Naive B cell (primary cell): ENCODE measurements at places on chromosomes 7 and 10. TPM values are rescaled to one million over a fixed set of nuclear protein-coding genes. Genes with fewer than 3 reads are reported as not detected.

The PILRA gene
- 0.53 TPM for polyA plus RNA-seq

The GDF2 gene
- polyA plus RNA-seq: not detected

The KCNMA1 gene
- not detected for polyA plus RNA-seq

The ATP5F1C gene
- polyA plus RNA-seq: 322 TPM

The FAM25G gene
- polyA plus RNA-seq: not detected

The KLHDC10 gene
- polyA plus RNA-seq: 4.4 TPM

The SYNPO2L gene
- not detected for polyA plus RNA-seq

The GIMAP6 gene
- polyA plus RNA-seq: 0.31 TPM

The TAC1 gene
- polyA plus RNA-seq: not detected

The RADIL gene
- polyA plus RNA-seq: not detected

The ASB13 gene
- polyA plus RNA-seq: 6.7 TPM

The FAM131B gene
- polyA plus RNA-seq: not detected

The IL15RA gene
- 2.3 TPM for polyA plus RNA-seq

GRCh38 chr10:114031073-114031972 is 12.3 kb upstream of the ADRB1 start:
- H3K27ac ChIP-seq: no peak overlapping the region
- H3K4me1 ChIP-seq: no peaks in the 10 kb centered on the region
- no peak for DNase-seq
- H3K36me3 ChIP-seq: no peaks in the 10 kb centered on the region
- H3K27me3 ChIP-seq: peaks cover 5% of the 10 kb centered on the region
- H3K4me3 ChIP-seq: no peak overlapping the region

DNA sequence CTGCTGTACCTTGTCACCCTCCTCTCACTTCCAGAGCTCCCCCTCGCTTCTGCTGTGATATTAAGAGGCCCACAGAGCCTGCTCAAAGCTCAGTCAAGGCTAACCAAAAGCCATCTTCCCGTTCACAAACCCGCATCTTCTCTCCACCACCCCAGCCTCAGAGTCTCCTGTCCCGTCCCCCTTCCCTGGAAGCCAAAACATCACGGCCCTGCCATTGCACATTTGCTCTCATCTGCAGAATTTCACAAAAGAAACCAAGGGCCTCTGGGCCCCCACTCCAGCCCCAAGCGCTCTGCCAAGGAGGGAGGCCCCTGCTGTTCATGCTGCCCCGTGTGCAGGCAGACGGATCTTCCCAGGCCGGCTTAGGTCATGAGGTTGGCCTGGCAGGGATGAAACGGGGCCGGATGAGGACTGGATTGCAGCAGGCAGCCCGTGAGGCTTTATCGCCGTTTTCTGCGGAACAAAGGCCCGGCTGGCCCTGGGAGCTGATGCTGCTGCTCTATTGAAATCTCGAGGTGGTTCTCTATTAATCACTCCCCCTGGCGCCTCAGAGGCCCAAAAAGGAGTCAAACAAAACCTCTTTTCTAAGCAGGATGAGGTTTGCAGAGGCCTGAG is 31.6 kb upstream of the FOXK1 start:
- H3K36me3 ChIP-seq: no peaks in the 10 kb centered on the region
- peak overlapping the region; percentile 57 for H3K27ac ChIP-seq
- H3K4me1 ChIP-seq: no peaks in the 10 kb centered on the region
- DNase-seq: no peak

DNA sequence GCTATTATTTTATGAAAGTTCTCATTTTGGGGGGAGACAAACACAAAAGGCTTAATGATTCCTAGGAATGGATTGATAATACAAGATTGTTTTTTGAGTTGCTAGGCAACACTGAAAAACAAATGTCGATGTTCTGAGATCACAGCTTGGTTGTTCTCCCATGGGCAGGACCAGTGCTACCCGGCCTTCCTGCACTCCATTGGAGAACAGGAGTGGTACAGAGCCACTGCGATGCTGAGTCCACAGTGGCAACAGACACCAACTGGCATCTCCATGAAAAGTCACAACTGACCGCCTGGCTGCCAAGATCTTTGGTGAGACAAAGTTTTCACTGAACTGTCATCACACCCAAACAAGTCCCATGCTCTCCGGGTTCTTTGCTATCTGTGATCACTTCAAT is 68.9 kb upstream of the NMT2 start:
- peak overlapping the region; percentile 91 for H3K27ac ChIP-seq
- no peaks in the 10 kb centered on the region for H3K36me3 ChIP-seq
- no peak for DNase-seq
- no peaks in the 10 kb centered on the region for H3K27me3 ChIP-seq

- peaks cover 25% of the 10 kb centered on the region for H3K4me1 ChIP-seq
- no peak overlapping the region for H3K4me3 ChIP-seq
- peak overlapping the region; percentile 17 for H3K27ac ChIP-seq
- peaks cover 46% of the 10 kb centered on the region for H3K36me3 ChIP-seq
- H3K27me3 ChIP-seq: no peaks in the 10 kb centered on the region
Measured at GRCh38 chr10:48336978-48337599, 30.6 kb downstream of the MAPK8 start.

DNA sequence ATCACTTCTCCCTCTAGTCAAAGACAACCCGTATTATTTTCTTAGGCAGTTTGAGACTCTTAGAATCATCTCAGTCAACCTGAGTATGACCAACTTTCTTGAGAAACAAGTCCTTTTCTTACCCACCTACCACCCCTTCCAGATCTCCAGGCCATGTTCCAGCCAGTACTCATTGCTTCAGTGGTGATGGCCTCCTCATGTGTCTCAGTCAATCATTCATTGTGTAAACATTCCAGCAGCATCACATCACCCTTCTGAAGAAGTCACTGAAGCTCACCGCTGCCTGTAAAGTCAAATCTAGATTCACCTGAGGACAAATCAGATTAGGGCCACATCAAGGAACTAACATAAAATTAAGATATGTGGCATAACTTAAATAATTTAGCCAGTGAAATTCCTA is 467.2 kb upstream of the NRP1 start:
- no peak overlapping the region for H3K4me3 ChIP-seq
- H3K4me1 ChIP-seq: no peaks in the 10 kb centered on the region
- DNase-seq: no peak
- H3K27ac ChIP-seq: no peak overlapping the region
- H3K27me3 ChIP-seq: no peaks in the 10 kb centered on the region

DNA sequence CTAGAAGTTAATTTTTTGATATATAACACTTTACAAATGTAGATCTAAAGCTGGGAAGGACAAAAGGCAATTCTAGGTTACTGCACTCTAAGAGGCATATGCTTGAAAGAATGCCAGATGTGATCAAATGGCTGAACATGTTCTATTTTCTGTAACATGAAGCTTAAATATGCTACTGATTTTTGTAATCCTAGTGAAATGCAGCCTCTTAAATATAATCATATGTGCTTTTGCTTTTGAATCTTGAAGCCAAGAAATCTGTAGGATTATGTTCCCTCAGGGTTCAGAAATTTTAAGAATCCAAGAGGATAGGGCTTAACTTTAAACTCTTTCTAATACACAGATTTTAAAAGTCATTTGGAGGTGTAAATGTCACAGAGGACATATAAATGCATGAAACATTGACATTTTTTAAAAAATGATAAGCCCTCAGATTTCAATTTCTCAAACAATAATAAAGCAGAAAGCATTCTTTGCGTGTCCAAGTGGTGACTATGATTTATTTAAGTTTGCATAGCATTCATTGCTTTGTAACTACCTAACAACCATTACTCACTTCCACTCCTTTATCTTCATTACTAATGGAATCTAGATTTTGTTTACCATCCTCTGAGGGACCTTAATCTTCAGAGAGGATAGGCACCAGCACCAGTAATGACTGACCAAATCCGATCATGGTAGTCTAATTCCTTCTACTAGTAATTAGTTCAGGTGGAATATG is 170.4 kb downstream of the MAGI2 start:
- H3K4me3 ChIP-seq: no peak overlapping the region
- no peaks in the 10 kb centered on the region for H3K36me3 ChIP-seq
- no peak overlapping the region for H3K27ac ChIP-seq
- H3K4me1 ChIP-seq: no peaks in the 10 kb centered on the region
- no peaks in the 10 kb centered on the region for H3K27me3 ChIP-seq

DNA sequence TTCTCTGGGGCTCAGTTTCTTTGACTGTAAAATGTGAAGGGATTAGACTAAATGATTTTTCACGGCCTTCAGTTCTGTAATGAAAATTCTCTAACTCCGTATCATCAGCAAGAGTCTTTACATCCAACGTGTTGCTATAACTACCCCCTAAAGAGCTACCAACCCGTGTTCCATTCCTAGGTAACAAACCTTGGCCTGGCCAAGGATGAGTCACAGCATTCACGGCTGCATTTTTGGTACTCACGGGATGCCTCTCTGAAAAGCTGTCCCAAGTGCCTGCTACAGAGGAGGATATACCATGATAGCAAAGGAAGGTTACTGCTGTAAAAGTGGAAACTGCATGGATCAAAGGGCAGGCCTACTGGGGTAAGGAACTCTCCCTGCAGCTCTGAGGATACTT is 5.9 kb downstream of the LRRC4 start:
- peaks cover 17% of the 10 kb centered on the region for H3K36me3 ChIP-seq
- no peak for DNase-seq
- no peak overlapping the region for H3K4me3 ChIP-seq
- peaks cover 6% of the 10 kb centered on the region for H3K27me3 ChIP-seq
- H3K4me1 ChIP-seq: peaks cover 20% of the 10 kb centered on the region

GRCh38 chr7:33423646-33424020 is 294.3 kb downstream of the BBS9 start:
- H3K27me3 ChIP-seq: no peaks in the 10 kb centered on the region
- H3K4me1 ChIP-seq: peaks cover 8% of the 10 kb centered on the region
- peak; percentile 7 for DNase-seq

- peak within 1 kb of the TSS; percentile 75 for H3K4me3 ChIP-seq
- H3K36me3 ChIP-seq: no peaks in the 10 kb centered on the region
- peaks cover 13% of the 10 kb centered on the region for H3K4me1 ChIP-seq
- H3K27ac ChIP-seq: no peak within 1 kb of the TSS
- no peak for DNase-seq
- H3K27me3 ChIP-seq: peaks cover 60% of the 10 kb centered on the region
Measured at GRCh38 chr7:19117091-19117869, at the start of gene TWIST1. TWIST1 (minus strand) TSS chr7:19117636; CDS start chr7:19117321, 315 bp downstream.

- H3K4me1 ChIP-seq: no peaks in the 10 kb centered on the region
- no peaks in the 10 kb centered on the region for H3K27me3 ChIP-seq
- no peak overlapping the region for H3K4me3 ChIP-seq
- DNase-seq: no peak
Measured at GRCh38 chr7:109895536-109895935, 1195.4 kb upstream of the LRRN3 start.

DNA sequence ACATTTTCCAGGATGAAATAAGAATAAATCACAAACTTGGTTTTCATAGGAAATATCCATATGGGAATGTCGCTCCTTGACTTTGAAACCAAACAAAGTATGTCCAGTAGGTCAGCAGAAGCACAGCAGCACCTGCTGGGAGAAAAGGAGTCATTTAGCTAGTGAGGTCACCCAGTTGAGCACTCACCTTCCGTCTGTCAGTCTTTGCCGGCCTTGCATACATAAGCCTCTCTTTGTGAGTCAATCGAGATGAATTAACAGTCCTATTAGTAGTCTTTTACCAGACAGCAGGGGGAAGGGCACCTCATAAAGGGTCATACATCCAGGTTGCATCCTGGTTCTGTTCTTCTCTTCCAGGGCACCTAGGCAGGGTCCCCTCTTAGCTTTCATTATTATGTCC is 232.5 kb upstream of the FZD1 start:
- no peak overlapping the region for H3K4me3 ChIP-seq
- DNase-seq: no peak
- no peak overlapping the region for H3K27ac ChIP-seq

DNA sequence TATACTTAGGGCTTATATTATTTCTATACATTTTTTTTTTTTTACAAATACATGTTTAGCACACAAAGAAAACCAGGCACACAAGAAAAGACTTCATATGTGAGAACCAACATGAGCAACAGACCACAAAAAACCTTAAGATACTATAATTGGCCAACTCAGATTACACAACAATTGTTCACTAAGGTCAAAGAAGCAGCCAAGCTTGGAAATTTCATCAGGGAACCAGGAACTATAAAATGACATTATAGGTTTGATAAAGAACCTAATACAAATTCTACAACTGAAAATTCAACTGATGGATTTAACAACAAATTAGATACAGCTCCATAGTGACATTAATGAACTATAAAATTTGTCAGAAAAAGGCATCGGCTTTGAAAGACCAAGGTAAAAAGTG is 4.4 kb upstream of the LUC7L2 start:
- DNase-seq: no peak
- H3K27me3 ChIP-seq: no peaks in the 10 kb centered on the region
- peaks cover 14% of the 10 kb centered on the region for H3K4me1 ChIP-seq
- peaks cover 12% of the 10 kb centered on the region for H3K36me3 ChIP-seq
- H3K27ac ChIP-seq: no peak overlapping the region

DNA sequence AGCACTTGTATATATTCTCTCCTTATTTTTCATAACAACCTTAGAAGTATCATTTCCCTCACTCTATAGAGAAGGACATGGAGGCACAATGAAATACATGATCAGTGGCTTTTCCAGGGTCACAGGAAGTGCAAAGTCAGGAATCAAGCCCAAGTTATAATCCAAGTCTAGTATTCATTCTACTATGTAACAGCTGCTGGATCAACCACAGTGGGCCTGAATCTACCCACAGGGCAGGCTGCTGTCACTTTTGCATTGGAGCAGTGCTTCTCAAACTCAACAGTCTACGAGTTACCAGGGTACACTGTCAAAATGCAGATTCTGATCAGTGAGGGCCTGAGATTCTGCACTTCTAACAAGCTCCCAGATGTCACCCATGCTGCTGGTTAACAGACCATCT is 18.3 kb downstream of the ZDHHC16 start:
- H3K36me3 ChIP-seq: peaks cover 18% of the 10 kb centered on the region
- no peak for DNase-seq
- H3K27ac ChIP-seq: no peak overlapping the region

- H3K4me3 ChIP-seq: peak overlapping the region; percentile 94
- H3K27ac ChIP-seq: peak overlapping the region; percentile 87
- H3K27me3 ChIP-seq: no peaks in the 10 kb centered on the region
- DNase-seq: no peak
- peaks cover 47% of the 10 kb centered on the region for H3K4me1 ChIP-seq
- no peaks in the 10 kb centered on the region for H3K36me3 ChIP-seq
Measured at GRCh38 chr7:2633538-2634266, 1.9 kb downstream of the TTYH3 start.

- H3K27ac ChIP-seq: no peak overlapping the region
- H3K4me1 ChIP-seq: no peaks in the 10 kb centered on the region
- H3K36me3 ChIP-seq: no peaks in the 10 kb centered on the region
- no peak for DNase-seq
Measured at GRCh38 chr10:47371629-47372485, 12.2 kb downstream of the ZNF488 start.

- no peak for DNase-seq
- no peak overlapping the region for H3K4me3 ChIP-seq
- H3K27me3 ChIP-seq: peaks cover 17% of the 10 kb centered on the region
- no peaks in the 10 kb centered on the region for H3K4me1 ChIP-seq
- no peak overlapping the region for H3K27ac ChIP-seq
Measured at GRCh38 chr10:29329420-29329819, 40.5 kb downstream of the LYZL1 start.
